ENCODE measurements at places on chromosomes 7 and 10. TPM values are rescaled to one million over a fixed set of nuclear protein-coding genes. Genes with fewer than 3 reads are reported as not detected.

The SNCG gene
- total RNA-seq, result 8.7 TPM

The TYW1B gene
- total RNA-seq, result 6.1 TPM

DNA sequence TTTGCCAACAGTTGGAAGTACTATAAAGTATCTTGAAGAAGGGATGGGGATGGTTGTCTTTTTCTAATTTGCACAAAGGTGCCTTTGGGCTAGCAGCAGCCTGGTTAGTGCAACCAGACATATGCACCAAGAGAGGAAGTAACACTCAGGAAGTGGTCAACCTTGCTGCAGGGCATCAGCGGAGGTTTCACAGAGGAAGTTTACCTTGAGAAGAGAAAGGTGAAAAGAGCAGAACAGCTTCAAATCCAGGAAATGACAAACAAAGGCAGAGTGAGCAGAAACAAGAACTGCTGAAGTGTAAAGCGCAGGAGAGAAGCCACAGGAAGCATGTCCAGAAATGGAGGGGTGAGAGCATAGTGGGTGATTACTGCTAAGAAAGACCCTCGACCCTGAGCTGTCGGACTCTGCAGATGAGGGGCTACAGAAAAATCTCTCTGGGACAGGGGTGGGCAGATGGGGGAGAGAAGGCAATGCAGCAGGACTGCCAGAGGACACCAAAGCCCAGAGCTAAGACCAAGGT, 66.9 kb downstream of the STK17A start:
- H3K36me3 ChIP-seq, result no peaks in the 10 kb centered on the region
- peak; percentile 42 for DNase-seq
- no peak overlapping the region for H3K4me3 ChIP-seq
- H3K4me1 ChIP-seq, result peaks cover 57% of the 10 kb centered on the region
- peak overlapping the region; percentile 99 for H3K27ac ChIP-seq

- H3K27ac ChIP-seq, result no peak overlapping the region
- H3K27me3 ChIP-seq, result no peaks in the 10 kb centered on the region
- no peaks in the 10 kb centered on the region for H3K36me3 ChIP-seq
- no peak for DNase-seq
Measured at GRCh38 chr10:36111676-36112075, 469.6 kb upstream of the FZD8 start.

The ZCWPW1 gene
- 2.8 TPM for total RNA-seq

The IFIT1 gene
- 25.8 TPM for total RNA-seq

The C10orf62 gene
- not detected for total RNA-seq

- H3K27ac ChIP-seq, result peak overlapping the region; percentile 72
- peaks cover 2% of the 10 kb centered on the region for H3K4me1 ChIP-seq
- H3K27me3 ChIP-seq, result no peaks in the 10 kb centered on the region
- peak; percentile 51 for DNase-seq
Measured at GRCh38 chr10:32377458-32378259, 30.7 kb upstream of the EPC1 start.

DNA sequence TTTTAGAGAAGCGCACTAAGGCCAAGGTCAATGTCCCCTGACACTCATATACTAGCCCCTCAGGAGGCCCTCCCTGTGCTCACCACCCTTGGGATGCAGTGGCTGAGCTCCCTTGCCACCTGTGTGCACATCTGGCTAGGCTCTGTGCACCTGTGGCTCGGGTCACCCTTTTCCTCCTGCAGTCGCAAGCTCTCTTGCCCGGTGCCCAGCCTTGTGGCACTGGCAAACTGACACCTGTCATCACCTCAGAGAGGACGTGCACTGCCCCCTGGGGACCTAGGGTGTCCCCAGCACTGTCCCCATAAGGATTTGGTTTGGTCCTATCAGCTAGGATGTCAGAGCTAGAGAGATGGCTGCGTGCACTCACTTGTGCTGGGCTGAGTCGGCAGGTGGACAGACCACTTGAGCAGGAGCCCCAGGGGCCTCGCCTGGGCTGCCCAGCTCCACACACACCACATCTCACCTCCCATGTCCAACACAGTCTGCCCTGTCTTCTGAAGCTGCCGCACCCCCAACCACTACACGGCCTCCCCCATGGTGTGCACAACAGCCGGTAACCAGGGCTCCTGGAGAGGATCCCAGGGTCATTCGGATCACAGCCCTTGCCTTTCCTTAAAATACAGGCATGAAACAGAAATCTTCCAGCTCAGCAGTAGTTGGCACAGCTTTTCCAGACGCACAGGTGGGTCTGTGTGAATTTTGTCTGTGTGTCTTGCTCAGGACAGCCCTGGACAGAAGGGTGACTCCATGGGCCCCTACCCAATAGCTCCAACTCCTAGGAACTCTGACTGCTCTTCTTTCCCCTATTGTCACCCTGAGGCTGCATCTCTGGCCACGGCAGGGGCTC, 111.0 kb downstream of the GRID1 start:
- H3K4me3 ChIP-seq, result no peak overlapping the region
- H3K4me1 ChIP-seq, result no peaks in the 10 kb centered on the region
- no peak overlapping the region for H3K27ac ChIP-seq
- no peaks in the 10 kb centered on the region for H3K36me3 ChIP-seq

DNA sequence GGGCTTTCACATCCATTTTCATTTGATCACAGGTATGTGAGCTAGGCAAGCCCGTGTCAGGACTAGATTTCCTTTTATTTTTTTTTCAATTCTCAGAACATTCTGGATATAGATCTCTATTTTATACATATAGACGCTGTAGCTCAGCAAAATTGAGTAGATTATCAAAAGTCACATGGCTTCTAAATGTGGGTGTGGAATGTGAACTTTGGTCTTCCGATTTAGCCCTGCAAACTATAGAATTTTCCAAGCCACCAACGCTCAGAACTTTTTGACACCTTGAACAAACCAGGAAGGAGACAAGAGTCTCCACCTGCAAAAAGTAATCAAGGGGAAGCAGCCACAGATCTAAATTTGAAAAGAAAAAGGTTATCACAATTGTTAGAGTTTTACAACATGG, 15.9 kb upstream of the FFAR4 start:
- no peaks in the 10 kb centered on the region for H3K4me1 ChIP-seq
- no peaks in the 10 kb centered on the region for H3K36me3 ChIP-seq
- DNase-seq, result no peak
- no peak overlapping the region for H3K27ac ChIP-seq

DNA sequence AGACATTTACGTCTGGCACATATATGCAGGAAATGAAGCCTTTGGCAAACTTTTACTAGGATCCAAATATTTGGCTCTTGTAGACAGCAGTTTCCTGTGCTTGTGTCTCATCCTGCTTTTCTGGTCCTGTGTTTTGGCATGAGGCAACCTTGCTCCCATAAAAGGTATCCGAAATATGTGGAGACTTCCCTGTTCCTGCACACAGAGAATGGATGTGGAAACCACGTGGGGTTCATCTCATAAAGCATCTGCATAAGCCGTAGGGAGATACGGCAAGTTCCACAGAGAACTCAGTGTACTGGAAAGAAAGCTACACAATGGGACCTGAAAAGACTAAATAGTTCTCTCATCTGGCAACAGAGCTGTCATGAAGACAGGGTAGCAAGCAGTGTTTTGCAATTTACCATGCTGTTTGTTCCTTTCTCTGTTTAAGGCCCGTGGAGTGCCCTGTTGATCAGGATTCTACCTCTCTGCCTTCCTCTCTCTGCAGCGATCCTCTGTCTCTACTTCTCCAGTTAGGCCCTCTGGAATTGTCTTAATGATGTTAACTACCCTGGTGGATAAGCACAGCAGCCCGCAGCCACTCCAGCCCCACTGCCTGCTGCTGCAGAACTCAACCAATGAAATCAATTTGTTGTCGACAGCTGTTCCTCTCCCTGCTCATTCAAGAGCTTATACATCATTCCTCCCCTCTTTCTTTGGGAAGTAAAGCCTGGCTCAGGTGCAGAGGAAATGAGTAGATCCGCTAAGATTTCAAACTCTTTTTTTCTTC, 293.6 kb downstream of the CSTF2T start:
- H3K27me3 ChIP-seq, result no peaks in the 10 kb centered on the region
- no peak overlapping the region for H3K4me3 ChIP-seq
- H3K36me3 ChIP-seq, result no peaks in the 10 kb centered on the region
- DNase-seq, result no peak
- no peak overlapping the region for H3K27ac ChIP-seq

GRCh38 chr7:83872501-83872900, 223.6 kb upstream of the SEMA3E start:
- no peaks in the 10 kb centered on the region for H3K27me3 ChIP-seq
- H3K4me3 ChIP-seq, result no peak overlapping the region
- no peak overlapping the region for H3K27ac ChIP-seq
- no peaks in the 10 kb centered on the region for H3K36me3 ChIP-seq

GRCh38 chr7:65809982-65810288, 62.9 kb upstream of the VKORC1L1 start:
- H3K36me3 ChIP-seq, result no peaks in the 10 kb centered on the region
- no peaks in the 10 kb centered on the region for H3K4me1 ChIP-seq
- no peaks in the 10 kb centered on the region for H3K27me3 ChIP-seq
- H3K27ac ChIP-seq, result no peak overlapping the region
- DNase-seq, result no peak

GRCh38 chr7:17441557-17441956, 143.1 kb downstream of the AHR start:
- no peak for DNase-seq
- H3K4me3 ChIP-seq, result no peak overlapping the region
- no peaks in the 10 kb centered on the region for H3K36me3 ChIP-seq
- no peaks in the 10 kb centered on the region for H3K27me3 ChIP-seq
- H3K27ac ChIP-seq, result no peak overlapping the region

DNA sequence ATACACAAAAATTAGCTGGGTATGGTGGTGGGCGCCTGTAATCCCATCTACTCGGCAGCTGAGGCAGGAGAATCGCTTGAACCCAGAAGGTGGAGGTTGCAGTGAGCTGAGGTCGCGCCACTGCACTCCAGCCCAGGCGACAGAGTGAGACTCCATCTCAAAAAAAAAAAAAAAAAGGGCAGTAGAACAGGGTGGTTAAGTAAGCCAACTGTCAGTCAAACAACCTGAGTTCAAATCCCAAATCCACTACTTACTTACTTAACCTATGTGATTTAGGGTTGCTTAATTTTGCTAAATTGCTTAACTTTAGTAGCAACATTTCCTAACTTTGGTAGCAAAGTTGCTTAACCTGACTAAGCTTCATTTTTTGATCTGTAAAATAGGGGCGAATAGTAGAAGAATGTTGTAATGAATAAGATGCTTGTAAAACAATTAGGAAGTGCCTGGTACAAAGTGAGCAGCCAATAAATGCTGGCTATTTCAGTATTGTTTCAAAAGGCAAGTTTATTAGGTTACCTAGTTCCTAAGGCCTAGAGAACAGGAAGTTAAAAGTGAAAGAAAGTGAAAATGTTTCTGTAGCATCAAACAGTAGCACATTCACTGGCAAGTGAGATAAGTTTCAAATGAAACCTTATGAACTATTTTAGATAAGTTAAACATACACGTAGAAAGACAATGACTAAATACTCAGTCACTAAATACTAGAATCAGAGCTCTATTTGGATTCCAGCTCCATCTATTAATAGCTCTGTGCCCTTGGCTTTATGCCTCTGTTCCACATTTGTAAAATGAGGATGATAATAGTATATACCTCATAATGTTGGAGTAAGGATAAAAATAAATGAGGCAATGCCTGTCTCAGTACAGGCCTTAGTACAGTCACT, 64.3 kb downstream of the HOXA1 start:
- H3K4me3 ChIP-seq, result no peak overlapping the region
- peaks cover 2% of the 10 kb centered on the region for H3K4me1 ChIP-seq
- peak; percentile 76 for DNase-seq
- peak overlapping the region; percentile 45 for H3K27ac ChIP-seq
- H3K27me3 ChIP-seq, result no peaks in the 10 kb centered on the region

The FANK1 gene
- total RNA-seq, result 2.6 TPM

- H3K36me3 ChIP-seq, result peaks cover 14% of the 10 kb centered on the region
- peaks cover 6% of the 10 kb centered on the region for H3K4me1 ChIP-seq
- H3K27ac ChIP-seq, result peak overlapping the region; percentile 93
- no peaks in the 10 kb centered on the region for H3K27me3 ChIP-seq
Measured at GRCh38 chr10:103659674-103660363, 166.3 kb downstream of the NEURL1 start.

DNA sequence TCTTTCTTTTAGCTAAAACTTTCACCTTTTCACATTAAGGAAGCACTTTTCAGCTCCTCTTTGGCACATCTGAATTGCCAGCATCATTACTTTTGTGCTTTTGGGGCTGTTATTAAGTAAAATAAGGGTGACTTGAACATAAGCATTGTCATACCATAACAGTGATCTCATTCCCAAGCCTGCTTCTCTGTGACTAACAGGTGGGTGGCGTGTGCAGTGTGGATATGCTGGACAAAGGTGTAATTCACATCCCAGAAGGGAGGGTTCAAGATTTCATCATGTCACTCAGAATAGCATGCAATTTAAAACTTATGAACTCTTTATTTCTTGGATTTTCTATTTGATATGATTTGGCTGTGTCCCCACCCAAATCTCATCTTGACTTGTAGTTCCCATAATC, 517.4 kb upstream of the MKI67 start:
- H3K4me1 ChIP-seq, result no peaks in the 10 kb centered on the region
- H3K4me3 ChIP-seq, result no peak overlapping the region
- no peak overlapping the region for H3K27ac ChIP-seq
- no peak for DNase-seq
- no peaks in the 10 kb centered on the region for H3K36me3 ChIP-seq

DNA sequence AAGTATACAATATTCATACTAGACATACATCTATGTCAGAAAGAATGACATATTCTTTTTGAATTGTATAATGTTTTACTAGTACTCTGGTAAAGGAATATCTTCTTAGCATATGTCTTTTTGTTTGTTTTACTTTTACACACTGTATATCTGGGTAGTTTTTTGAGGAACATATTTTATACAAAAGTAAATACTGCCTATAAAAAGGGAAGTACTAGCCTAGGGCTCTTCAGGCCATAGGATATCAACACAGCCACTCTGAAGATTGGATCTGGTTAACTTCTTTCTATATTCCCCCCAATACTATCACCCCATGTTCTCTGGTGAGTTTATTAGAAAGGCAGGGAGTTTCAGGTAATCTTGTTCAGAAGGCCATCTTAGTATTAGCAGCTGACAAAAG, 134.6 kb downstream of the ZNF438 start:
- no peaks in the 10 kb centered on the region for H3K27me3 ChIP-seq
- H3K36me3 ChIP-seq, result no peaks in the 10 kb centered on the region
- H3K4me3 ChIP-seq, result no peak overlapping the region
- no peaks in the 10 kb centered on the region for H3K4me1 ChIP-seq
- no peak overlapping the region for H3K27ac ChIP-seq
- no peak for DNase-seq

DNA sequence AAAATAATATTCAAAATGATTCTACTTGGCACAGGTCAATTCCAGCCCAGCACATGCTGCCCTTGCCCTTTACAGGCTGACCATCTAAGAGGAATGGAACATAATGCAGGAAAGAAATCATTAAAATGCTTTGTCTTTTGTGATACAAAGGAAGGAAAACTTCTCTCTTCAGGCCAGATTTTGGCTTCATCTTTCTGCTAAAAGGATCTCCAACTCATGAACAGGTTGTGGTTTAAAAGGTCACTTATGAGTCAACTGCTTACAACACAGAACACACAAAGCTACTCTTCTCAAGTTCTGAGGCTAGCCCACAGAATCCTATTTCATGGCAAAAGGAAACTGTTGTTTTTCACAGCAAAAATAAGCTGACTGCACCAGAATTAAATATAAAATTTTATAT, 197.1 kb downstream of the DOCK4 start:
- no peak overlapping the region for H3K27ac ChIP-seq
- no peaks in the 10 kb centered on the region for H3K36me3 ChIP-seq
- H3K27me3 ChIP-seq, result no peaks in the 10 kb centered on the region
- no peak overlapping the region for H3K4me3 ChIP-seq
- no peaks in the 10 kb centered on the region for H3K4me1 ChIP-seq

The TDRD1 gene
- total RNA-seq, result not detected

The PNLIPRP2 gene
- total RNA-seq, result not detected

The PGAM2 gene
- 0.26 TPM for total RNA-seq
